ENCODE measurements at places on chromosomes 1 and 21.

GRCh38 chr1:153587314-153587713 is 21.7 kb upstream of the S100A2 start:
- DNase-seq: no peak

GRCh38 chr1:147892731-147893214 is 9.8 kb upstream of the GJA8 start:
- DNase-seq: no peak

GRCh38 chr1:42593486-42594100 is 64.6 kb upstream of the PPIH start:
- DNase-seq: no peak

DNA sequence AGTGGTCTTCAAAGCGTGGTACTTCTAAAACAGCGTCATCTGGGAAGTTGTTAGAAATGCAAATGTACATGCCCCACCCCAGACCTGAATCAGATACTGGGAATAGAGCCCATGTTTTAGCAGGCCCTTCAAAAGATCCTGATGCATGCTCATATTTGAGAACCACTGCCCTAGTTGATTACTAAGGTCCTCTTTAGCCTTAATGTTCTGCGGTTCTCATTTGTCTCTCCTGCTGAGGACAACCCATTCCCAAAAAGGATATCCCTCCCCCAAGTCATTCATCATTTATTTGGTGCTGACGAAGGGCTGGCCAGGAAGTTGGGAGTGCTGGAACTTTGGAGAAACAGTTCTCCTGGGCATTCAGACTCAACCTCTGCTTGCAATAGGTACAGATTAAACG is 92.4 kb upstream of the RALGPS2 start:
- DNase-seq: no peak

DNA sequence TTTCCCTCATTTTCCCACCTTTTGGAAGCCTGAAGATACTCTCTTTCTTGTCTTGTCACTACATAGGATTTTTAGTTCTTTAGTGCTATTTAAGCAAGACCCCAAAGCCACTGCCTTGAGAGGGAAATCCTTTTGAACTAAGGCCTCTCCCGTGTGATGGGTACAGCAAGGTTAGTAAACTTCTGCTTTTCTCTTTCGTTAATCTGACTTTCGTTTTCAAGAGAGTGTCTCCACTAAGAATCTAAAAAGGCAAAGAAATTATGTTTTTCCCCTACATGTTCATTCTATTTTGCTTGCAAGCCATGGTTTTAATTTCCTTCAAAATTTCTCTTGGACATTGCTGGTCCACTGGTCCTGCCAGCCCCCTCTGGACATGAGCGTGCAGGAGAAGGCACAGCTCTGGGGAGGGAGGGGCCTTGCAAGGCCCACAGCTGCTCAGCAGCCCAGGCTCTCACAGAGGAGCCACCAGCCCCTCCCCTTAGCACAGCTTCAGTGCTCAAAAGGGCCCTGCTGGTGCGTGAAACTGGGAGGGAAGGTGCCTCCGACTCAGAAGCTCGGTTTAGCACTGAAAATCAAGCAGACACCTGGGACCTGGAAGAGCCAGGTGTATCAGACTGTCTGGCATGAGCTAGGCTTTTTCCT is 210.9 kb upstream of the GALNT2 start:
- DNase-seq: no peak

GRCh38 chr21:38479641-38480525 is 18.4 kb downstream of the ERG start:
- no peak for DNase-seq

DNA sequence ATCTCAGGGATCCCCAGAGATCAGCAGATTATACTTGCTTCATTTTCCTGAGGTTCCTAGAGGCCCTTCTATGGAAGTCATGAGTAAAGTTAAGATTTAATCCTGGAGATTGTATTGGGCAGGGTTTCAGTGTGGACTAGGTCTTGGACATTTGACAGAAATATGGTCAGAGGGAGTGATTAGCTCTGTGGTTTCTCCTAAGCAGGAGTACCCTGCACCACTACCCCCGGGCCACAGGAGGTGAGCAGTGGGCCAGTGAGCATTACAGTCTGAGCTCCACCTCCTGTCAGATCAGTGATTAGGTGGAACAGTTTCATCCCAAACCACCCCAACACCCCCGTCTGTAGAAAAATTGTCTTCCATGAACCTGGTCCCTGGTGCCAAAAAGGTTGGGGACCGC is 43.2 kb downstream of the PHACTR4 start:
- DNase-seq: no peak

GRCh38 chr1:89005286-89006151 is 13.1 kb upstream of the KYAT3 start:
- DNase-seq: no peak

- DNase-seq: no peak
These were observed 149.0 kb downstream of the PEX14 start for GRCh38 chr1:10623686-10624145.

GRCh38 chr1:228101994-228102790 is 933 bp downstream of the C1orf35 start:
- DNase-seq: peak; percentile 52

GRCh38 chr1:17460219-17460618 is 20.7 kb upstream of the RCC2 start:
- no peak for DNase-seq

GRCh38 chr1:82818586-82818985 is 1017.9 kb downstream of the ADGRL2 start:
- DNase-seq: no peak

DNA sequence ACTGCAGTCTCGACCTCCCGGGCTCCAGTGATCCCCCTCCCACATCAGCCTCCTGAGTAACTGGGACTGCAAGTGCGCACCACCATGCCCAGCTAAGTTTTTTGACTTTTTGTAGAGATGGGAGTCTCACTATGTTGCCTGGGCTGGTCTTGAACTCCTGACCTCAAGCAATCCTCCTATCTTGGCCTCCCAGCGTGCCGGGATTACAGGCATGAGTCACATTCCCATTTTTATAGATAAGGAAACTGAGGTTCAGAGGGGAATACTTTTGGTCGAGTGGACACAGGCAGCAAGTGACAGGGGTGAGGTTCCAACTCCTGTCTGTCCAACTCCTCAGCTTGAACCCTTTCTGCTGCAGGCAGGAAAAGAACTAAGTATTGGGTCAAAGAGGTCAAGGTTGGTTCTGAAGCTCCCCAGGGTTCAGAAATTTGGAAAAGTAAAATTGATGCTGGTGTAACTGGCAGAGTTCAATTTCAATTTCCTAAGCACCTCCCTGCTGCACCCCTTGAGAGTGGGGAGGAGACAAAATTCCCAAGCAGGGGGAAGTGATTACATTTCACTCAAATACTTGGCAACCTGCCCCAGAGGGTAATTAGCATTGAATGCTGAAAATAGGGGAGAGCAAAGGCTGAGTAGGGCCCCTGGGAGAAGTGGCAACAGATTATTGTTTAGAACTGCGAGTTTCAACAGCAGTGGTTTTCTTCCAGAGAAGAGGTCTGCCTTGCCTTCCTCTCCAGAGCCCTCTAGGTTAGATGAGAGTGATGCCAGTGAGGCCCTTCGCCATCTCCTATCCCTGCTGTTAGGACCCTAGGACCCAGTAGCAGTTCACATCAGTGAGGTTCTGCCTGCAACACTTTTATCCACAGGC is 17.5 kb upstream of the ALPL start:
- DNase-seq: no peak

DNA sequence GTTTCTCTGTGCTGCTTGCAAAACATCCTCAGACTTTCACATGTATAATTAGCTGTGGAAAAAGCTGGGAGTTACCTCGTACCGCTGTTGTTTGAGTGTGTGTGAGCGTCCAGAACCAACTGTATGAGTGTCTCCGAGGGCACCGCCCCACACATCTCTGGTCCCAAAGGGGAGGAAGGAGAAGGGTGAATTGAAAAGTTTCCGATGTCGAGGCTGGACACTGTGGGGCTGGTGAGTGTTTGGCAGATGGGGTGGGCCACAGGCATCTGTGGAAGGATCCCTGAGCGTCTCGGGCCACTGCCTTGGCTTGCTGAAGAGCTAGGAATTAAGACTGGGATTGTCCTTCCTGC is 1.2 kb downstream of the ATP2B4 start:
- no peak for DNase-seq

- DNase-seq: no peak
These were observed 29.0 kb downstream of the ACP6 start for GRCh38 chr1:147641291-147641690.

GRCh38 chr1:88462096-88462487 is 222.0 kb upstream of the PKN2 start:
- no peak for DNase-seq

GRCh38 chr1:233544304-233544703 is 69.6 kb upstream of the KCNK1 start:
- no peak for DNase-seq

DNA sequence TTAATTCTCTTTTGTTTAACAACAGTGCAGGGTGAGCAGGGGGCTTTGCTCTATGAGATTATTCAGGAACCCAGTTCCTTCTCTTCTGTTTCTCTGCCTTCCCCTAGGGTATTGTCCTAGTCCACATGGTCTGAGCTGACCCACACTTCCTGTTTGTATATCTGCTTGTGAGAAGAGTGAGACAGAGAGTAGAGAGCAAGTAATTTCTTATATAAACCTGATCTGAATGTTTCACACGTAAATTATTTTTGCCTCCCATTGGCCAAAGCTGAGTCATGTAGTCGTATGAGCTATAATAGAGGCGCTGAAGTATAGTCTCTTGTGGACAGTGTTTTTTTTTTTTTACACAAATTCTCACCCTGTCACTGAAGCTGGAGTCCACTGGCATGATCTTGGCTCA is 134.2 kb upstream of the SERTAD4 start:
- DNase-seq: no peak

GRCh38 chr1:201609661-201610318 is 70.9 kb downstream of the NAV1 start:
- DNase-seq: no peak

DNA sequence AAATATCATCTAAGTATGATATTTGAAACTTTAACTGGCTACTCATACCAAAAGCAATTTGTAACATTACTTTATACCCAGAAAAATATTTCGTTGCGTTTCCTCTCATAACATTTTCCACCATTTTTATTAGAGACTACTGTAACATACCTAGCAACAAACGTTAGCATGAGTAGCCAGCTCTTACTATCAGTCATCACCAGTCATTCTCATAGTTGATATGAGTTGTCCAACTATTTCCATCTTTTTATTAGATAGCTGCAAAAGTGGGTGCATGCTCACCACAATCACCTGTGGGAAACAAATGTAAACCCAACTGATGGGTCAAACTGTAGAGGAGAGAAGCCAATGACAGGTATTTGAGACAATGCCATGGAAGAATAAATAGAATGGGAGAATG is 114.6 kb downstream of the AKT3 start:
- DNase-seq: no peak

DNA sequence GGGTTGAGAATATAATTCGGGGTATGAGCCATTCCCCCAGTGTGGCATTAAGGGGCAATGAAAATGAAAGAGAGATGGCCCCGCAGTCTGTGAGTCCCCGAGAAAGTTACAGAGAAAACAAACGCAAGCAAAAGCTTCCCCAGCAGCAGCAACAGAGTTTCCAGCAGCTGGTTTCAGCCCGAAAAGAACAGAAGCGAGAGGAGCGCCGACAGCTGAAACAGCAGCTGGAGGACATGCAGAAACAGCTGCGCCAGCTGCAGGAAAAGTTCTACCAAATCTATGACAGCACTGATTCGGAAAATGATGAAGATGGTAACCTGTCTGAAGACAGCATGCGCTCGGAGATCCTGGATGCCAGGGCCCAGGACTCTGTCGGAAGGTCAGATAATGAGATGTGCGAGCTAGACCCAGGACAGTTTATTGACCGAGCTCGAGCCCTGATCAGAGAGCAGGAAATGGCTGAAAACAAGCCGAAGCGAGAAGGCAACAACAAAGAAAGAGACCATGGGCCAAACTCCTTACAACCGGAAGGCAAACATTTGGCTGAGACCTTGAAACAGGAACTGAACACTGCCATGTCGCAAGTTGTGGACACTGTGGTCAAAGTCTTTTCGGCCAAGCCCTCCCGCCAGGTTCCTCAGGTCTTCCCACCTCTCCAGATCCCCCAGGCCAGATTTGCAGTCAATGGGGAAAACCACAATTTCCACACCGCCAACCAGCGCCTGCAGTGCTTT is 9.4 kb downstream of the PROX1 start:
- no peak for DNase-seq

- DNase-seq: no peak
These were observed 4.1 kb upstream of the ITGB2 start for GRCh38 chr21:44924606-44925377.

DNA sequence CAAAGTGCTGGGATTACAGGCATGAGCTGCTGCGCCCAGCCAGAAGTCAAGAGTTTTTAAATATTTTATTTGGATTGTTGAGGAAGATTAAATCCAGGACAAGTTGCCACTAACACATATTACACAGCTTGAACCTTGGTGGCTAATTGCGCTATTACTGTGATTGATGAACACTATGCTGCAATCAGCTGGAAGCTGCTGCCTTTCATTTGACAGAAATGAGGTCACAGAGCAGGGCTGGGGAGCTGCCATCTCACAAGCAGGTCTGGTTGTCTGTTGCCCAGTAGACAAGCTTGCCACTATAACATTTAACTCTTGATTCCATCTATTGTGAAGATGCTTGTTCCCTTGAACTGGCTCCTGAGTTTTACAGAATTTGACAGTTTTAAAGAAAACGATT is 37.4 kb upstream of the NRDC start:
- no peak for DNase-seq

- no peak for DNase-seq
These were observed 132.7 kb downstream of the DMRTB1 start for GRCh38 chr1:53591924-53592323.

- DNase-seq: no peak
These were observed 23.3 kb upstream of the ST6GALNAC5 start for GRCh38 chr1:76843821-76844464.

DNA sequence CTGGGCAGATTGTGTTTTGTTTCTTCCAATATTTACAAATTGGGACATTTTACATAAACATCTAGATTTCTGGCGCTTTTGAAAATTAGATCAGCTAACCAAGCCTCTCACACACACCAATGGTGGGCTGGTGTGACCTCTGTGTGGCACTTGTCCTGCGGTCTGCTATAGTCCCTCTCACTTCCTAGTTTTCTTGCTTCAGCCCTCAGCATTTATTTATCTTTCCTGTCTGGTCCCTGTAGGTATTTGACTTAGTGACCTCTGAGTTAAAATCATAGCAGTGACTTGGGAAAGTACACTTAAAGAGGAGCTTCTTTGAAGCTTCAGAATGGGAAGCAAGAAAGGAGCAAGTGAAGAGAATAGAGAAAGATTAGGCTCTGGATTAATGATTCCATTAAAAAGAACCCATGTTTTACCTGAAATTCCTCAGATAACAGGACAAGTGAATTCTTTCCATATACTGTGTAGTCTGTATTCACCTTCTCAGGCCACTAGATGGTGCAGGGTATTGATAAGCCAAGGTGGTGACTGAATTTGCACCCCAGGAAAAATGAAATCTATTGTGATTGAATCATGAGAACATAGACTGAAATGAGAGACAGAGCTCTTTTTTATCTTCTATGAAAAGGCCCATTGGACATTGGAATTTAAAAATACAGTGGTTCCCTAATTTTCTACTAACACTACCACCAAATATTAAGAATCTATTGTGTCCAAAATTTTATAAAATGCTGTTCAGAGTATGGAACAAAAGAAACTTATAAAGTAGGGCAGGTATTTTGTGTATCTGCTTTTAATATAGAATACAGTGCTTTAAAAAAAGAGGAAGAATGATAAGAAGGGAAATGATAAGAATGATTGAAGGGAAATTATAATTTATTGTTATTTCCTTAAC is 7.1 kb upstream of the DIPK1A start:
- no peak for DNase-seq

Data from activated T-helper 9 cell treated with anti-CD3 and anti-CD28 coated beads, Interleukin-2, amount 50 U/mL, for 16 hours (primary cell).